NCI-H1417 (cell line): ENCODE measurements at places on chromosomes 13 and 19.

GRCh38 chr13:26523007-26523406, 34.5 kb upstream of the WASF3 start:
- no peak for DNase-seq

DNA sequence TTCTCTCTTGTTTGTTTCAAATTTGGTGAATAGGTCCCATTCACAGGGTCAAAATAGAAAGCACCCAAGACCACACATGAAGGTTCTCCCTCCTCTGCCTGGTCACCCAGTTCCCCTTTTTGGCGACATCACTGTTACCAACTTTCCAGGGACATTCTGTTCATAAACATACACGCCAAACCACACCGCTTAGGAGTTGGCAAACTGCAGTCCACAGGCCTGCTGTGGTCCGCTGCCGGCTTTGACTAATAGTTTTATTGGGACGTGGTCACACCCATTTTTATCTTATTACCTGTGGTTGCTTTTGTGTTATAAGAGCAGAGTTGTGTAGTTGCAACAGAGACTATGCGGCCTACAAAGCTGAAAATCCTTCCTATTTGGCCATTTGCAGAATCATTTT, 24.2 kb downstream of the UHRF1 start:
- DNase-seq, result no peak

- DNase-seq, result no peak
Observed at GRCh38 chr19:4081441-4082129, 14.9 kb upstream of the ZBTB7A start.

DNA sequence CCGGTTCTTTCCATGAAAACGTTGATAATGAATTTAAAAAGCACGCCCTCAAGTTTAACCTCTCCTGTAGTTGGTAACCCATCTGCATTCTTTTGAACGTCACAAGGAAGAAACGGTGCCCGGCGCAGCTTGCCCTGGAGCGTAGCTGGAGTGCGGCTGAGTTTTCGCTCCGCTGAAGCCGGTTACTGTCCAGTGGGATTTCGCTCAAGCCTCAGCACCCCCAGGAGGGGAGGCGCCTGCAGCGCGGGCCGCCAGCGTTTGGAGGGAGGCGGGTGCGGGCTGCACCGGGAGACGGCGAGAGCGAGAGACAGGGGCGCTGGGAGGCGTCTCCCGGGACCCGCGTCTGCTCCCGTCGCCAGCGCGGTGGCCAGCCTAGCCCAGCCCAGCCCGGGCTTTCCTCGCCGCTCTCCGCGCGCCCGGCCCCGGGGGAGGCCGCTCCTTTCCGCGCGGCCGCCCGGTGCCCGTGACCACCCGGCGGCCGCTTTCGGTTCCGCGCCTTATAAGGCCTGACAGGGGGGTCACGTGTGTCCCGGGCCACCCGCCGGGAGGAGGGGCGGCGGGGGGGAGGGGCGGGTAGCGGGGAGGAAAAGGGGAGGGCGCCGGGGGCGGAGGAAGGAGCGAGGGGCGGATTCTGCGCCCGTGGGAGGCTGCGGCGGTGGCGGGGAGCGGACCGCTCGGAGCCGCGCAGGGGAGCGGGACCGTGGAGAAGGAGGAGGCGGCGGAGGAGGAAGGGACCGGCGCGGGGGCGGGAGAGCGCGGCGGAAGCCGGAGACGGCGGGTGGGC, 8.3 kb upstream of the DGKH start:
- peak; percentile 87 for DNase-seq

DNA sequence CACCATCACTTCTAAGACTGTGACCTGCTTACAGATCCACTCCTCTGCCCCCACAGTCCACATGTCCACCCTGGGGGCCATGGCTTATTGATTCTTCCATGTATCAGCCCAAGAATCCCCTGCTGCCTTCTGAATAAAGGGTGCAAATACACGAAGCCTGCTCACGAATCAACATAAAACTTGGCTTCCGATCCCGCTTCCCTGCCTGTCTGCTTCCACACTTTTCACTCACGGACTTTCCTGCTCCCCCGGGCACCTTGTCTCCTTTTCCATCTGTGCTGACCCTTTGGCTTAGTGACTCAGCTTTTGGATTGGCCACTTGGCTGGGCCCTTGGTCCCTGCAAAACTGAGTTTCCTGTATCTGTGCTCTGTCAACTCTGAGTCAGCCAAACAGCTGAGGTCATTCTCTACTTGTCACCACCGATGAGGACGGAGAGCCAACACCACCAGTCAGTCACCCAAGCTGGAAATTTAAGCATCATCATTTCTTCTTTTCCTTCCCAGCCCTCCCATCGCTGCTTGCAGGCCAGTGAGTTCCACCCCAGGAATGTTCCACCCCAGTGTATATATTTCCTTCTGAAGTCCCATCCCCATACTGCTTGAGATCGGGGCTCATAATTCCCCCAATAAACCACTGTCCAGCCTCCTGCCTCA, 11.4 kb upstream of the USP12 start:
- DNase-seq, result no peak

DNA sequence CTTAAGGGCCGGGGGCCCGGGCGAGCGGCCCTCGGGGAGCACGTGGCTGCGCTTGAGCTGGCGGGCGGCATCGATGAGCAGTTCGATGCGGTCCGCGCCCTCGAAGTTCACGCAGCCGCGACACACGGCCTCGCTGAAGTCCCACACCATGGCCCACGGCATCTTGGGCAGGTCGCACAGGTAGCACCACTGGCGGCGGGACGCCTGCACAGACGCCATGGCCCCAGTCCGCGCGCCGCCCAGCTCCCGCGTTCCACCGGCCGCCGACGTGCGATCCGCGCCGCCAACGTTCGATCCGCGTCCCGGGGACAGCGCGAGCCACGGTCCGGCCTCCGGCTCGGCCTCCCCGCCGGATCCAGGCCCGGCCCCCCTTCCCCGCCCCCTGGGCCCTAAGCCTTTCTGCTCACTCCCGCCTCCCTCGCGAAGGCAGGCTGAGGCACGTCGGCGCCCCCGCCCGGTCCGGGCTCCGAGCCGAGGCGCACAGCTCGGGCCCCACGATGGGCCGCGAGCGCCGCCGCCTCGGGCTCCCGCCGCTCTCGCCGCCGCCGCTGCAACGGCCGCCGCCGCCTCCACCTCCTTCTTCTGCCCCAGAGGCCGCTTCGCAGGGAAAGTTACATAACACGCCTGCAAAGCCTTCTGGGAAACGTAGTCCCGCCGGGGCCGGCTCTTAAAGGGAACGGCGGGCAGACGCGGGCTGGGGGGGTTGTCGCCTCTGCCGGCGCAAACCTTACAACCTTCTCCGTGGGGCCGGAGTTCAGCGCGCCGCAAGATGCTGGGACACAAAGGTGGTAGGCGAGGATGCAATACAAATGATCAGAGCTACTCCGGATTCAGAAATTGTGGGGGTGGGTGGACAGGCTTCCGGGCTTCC, at the start of gene IRF2BP1:
Gene IRF2BP1, minus strand, starts transcription at position 586 of the 871 bp plus-strand sequence. Its CDS starts 367 bp downstream, at position 219.
- peak; percentile 91 for DNase-seq

GRCh38 chr19:30855442-30855841, 483.3 kb downstream of the ZNF536 start:
- DNase-seq, result no peak

GRCh38 chr13:92838786-92839185, 387.8 kb upstream of the GPC6 start:
- no peak for DNase-seq

DNA sequence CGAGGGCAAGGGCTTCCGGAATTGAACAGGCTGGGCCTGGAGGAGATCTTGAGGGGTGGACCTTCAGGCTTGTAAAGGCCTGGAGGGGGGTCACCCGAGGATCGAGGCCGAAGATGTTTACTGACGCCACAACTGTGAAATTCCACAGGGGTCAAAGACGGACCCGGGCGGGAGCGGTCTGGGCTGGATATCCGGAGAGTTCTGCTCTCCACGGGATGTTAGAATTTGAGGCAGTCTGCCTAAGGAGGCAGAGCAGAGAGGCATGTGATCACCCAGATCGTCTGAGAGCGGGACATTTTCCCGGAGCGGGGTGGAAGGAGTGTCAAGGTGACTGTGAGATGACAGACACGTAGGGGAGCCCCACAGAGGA, 13.2 kb downstream of the KLHL26 start:
- no peak for DNase-seq

DNA sequence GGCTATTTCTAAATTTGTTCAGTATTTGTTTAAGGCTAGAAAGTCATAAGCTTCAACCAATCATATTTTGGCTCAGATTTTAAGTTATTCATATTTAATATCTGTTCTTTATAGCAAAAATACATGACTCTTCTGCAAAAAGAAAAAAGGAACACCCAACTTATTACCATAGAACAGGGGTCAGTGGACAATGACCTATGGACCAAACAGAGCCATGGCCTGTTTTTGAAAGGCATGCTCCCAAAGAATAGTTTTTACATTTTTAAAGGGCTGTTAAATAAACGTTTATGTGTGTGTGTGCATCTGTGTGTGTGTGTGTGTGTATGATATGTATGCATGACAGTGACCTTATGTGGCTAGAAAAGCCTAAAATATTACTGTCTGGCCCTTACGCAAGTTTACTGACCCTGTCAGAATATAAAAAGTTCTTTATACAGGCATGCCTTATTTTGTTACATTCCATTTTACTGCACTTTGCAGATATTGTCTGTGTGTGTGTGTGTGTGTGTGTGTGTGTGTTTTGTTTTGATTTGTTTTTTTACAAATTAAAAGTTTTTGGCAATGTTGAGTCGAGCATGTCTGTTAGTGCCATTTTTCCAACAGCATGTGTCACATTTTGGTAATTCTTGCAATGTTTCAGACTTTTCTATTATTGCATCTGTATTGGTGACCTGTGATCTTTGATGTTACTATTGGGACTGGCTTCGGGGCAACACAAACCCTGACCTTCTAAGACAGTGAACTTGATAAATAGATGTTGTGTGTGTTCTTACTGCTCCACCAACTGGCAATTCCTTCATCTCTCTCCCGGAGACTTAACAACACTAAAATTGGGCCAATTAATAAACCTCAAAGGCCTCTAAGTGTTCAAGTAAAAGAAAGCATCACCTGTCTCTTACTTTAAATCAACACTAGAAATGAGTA, 22.0 kb downstream of the KLF12 start:
- no peak for DNase-seq

DNA sequence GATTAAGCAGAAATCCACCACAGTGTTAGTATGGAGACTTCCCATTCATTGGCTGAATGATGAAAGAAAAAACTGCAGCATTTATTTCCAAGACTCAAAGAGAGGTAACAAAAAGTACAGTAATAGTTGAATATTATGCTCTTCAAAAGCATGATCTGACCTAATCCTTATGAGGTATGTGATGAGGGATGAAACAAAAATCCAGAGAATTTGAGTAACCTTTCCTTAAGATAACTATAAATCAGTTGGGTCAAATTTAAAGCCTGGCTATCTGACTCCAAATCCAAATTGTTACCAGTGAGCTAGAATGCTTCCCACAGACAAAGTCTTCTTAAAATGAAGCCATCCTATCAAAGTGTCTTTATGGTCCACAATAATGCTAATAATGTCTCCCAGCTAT, 38.1 kb downstream of the NUFIP1 start:
- DNase-seq, result no peak

DNA sequence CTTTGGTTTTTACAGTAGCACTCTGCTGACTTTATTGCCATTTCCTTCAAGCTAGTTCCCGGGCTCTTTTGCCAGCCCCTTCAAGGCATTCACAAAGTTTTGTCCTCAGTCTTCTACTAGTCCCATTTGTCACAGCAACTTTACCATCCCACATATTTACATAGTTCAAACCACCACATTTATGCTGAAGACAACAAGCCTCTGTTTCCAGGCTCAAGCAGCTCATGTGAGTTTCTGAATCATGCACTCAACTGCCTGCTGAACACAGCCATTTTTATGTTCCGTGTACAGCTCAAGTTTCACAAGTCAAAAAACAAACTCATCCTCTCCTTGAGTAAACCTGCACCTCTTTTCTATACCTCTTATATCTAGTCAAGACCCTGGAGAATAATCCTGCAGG, 977.0 kb upstream of the SLC10A2 start:
- no peak for DNase-seq

- DNase-seq, result no peak
Observed at GRCh38 chr19:30790056-30790680, 418.0 kb downstream of the ZNF536 start.

DNA sequence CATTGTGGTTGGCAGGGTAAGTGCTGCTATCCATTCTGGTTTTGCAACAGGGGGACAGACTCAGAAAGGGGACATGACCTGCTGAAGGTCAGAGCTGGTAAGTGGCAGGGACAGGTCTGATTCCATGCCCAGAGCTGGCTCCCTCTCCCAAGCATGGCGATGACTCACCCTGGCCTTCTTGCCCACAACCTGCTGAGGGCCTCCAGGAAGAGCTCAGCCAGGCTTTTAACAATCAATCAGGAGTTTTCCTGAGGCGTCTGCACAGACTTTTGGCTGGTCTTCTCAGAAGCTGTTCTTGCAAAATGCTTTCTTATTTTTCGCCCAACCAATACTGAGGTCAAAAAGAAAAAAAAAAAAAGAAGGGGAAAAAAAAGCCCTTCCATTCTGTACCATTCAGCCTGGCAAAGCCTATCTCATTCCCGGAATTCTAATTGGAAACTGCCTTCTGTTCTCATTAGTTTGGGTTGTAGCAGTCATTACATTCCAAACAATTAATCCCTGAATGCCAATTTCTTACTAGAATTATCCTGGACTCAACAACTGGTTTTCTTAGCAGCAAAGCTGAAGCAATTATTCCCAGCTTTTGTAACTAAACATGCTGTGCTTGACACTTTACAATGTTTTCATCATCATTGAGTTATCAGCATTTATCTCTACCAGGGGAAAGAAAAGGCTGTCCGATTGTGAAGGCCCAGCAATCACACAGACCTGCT, 17.7 kb downstream of the SIAH3 start:
- DNase-seq, result no peak

DNA sequence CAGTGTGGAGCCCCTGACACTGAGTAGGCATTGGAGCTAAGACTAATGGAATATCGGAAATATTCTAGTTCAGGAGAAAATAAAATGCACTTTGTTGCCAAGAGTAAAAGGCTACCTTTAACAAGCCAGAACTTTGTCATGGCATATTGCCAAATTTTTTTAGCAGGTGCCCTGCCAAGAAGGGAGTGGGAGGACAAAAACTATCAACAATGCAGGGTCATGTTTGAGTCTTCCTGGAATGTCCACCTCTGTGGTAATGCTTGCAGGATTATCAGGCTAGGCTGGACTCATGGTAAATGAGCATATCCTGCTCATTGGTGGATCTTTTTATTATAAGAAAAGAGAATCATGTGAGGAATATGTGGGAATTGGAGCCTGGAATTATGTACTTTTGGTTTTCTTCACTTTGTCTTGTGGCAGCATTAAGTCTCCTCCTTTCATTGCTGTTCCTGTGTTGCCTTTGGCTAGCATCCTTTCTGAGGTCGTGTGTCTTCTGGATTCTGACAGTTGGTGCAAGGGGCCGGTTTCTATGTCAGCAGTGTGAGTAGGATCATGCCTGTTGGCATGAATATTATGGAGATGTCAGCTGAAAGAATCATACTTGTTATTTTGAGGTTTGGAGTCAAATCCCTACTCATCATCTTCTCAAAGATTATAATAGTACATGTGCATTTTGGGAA, 122.9 kb upstream of the SPRY2 start:
- no peak for DNase-seq

DNA sequence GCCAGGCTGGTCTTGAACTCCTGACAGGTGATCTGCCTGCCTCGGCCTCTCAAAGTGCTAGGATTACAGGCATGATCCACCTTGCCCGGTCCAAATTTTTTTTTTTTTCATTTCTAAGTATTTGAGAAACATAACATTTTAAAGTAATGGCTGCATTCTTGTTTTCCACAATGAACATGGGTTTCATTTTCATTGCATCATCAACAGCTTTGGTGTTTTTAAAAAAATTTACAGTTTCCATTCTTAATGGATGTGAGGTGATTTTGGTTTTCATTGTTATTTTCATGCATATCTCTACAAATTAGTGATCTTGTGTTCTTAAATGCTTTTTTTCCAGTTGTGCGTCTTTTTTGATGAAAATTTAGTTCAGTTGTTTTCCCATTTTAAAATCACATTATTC, 27.5 kb downstream of the ZNF429 start:
- DNase-seq, result no peak

- no peak for DNase-seq
Observed at GRCh38 chr13:20398459-20398858, 127.2 kb downstream of the CRYL1 start.
